ENCODE measurements at places on chromosomes 1 and 21.
A peak's percentile ranks its signal among the peaks of the same experiment; 100 is the strongest.

- DNase-seq: no peak
These were observed 2.8 kb downstream of the VPS72 start for GRCh38 chr1:151187205-151187604.

DNA sequence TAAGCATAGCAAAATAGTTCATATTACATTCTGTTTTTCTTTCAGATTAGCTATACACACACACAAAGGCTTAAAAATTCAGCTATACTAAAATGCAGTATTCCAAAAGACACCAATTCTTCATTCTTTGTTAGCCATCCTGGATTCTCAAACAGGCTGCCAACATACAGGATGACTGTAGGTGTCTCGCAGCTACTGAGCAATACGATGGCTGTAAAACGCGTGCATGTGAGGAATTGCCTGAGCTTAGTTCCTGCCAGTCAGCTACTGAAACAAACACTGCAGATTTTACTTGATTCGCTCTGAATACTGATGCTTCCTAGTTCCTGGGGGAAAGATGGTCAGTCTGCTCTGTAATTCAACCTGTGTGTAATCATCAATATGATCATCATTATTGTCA is 24.7 kb upstream of the HMGN1 start:
- no peak for DNase-seq

DNA sequence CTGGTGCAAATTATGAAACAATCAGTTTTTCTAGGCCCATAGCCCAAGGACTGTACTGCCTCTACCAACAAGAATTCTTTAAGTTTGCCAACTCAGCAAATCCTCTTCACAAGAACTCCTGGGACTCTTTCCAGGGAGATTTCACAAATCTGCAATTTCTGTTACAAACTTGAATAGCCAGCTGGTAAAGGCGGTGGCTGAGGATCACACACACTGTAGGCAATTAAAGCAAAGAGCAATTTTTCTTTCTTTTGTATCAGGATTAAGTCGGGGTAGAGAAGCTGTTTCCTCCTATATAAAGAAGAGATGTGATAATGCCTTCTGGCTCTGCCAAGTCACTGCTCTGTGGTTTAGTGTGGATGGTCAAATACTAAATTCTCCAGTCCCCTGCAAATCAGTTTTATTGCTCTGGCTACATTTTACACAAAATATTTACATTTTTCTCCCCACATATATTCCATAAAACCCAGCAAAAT is 1.7 kb downstream of the ALDH9A1 start:
- no peak for DNase-seq

GRCh38 chr1:179380299-179380698 is 14.5 kb downstream of the AXDND1 start:
- no peak for DNase-seq

- DNase-seq: no peak
These were observed 44.0 kb downstream of the LRRC71 start for GRCh38 chr1:156964441-156964840.

DNA sequence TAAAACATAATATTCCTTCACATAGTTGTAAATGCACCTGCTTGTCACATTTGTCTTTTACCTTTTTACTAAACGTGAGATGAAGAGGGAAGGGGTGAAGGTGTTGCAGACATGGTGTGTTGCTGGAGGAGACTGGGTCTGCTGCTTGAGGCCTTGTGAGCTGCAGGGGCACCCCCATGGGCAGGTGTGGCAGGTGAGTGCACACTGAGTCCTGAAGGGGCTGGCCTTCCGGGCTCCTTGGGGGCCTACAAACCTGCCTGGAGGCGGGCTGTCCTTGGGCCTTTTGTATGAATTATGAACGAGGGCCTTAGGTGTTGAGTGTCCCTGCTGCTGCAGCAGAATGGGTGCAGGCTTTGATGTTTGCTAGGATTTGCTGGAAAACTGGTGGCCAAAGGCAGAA is 3.8 kb downstream of the PCNT start:
- DNase-seq: no peak

DNA sequence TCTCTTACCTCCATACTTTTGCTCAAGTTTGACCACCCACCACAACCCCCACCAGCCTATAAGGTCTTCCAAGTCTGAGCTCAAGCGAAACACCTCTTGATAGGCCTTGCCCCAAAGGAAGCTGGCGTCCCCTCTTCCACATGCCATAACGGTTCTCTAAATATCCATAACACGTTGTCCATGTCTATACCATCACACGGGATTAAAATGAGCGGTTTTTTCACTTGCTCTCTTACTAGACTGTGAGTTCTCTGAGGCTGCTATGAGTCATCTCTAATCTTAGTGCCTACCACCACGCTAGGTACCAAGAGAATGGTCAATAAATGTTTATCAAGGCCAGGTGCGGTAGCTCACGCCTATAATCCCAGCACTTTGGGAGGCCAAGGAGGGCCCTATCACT is 41.0 kb downstream of the WASF2 start:
- no peak for DNase-seq

DNA sequence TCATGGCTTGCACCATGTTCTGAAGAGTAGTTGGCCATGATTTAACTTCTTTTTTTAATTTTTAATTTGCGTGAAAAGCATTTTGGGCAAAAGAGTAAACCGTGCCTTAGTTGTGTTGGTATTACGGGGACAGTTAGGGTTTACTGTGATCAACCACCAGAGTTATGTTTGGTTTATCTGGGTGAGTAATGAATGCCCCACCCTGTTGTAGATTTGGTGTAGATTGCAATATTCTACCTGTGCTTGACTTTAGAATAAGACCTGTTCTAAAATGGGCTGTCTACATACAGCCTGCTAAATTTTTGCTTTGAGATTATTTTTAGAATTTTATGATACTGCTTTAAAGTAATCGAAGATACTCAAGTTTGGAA is 1.4 kb downstream of the USP25 start:
- peak; percentile 35 for DNase-seq

GRCh38 chr1:47521034-47521881 is 83.4 kb downstream of the FOXD2 start:
- no peak for DNase-seq

GRCh38 chr1:201732351-201732750 is 96.6 kb upstream of the IPO9 start:
- no peak for DNase-seq

- DNase-seq: peak; percentile 49
These were observed 1.9 kb downstream of the SH2D2A start for GRCh38 chr1:156814571-156815260.
